Stimulated activated naive CD4-positive, alpha-beta T cell (primary cell): ENCODE measurements at places on chromosomes 5 and 9.

DNA sequence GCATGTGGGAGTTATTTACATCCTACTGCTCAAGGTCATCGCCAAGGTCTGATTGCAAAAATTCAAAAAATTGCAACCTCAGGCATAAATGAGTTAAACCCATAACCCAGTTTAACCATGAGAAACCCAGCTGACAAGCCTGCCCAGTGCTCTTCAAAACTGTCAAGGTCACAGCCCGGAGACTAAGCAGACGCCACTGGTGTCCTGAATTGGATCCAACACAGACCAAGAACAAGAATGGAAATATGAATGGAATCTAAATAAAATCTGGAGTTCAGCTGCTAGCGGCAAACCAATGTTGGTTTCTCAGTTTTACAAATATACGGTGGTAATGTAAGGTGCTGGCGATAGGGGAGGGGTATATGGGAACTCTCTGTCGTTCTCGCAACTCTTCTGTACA is 201.5 kb upstream of the MVB12B start:
- no peak for DNase-seq

DNA sequence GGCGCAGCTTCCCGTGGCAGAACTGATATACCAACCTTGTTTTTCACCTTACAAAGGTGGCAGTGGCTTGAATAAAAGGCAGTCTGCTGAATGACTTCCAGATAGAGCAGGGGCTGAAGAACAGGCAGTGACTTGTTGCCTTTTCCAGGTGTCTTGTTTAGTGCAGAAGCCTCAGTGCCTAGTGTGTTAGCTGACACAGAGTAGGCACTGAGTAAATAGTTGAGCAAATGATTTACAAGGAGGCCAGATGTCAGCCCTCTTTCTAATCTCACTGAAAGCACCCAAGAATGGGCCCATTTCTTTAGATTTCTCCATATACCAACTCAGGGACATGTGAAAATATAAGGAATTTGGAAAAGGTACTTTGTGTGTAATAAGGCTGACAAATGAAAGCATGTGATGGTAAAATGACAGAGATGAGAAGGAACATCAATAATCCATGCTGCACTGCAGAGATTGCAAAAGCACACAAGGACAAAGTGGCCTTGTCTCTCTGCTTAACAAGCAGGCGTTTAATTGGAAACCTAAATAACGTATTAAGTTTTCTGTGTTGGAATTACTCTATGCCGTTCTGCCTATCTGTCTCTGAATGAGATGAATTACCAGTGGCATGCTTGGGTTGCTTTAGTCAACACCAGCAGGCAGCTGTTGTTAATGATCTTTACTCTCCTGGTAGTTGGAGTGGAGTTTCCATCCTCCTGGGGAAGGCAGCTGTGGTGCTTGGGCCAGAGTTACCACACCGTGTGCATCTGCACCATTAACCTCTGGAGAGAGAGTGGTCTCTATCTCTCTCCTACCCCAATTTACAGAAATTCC is 360.1 kb upstream of the C9orf72 start:
- no peak for DNase-seq

GRCh38 chr5:107615299-107615817 is 55.4 kb downstream of the EFNA5 start:
- DNase-seq: no peak

DNA sequence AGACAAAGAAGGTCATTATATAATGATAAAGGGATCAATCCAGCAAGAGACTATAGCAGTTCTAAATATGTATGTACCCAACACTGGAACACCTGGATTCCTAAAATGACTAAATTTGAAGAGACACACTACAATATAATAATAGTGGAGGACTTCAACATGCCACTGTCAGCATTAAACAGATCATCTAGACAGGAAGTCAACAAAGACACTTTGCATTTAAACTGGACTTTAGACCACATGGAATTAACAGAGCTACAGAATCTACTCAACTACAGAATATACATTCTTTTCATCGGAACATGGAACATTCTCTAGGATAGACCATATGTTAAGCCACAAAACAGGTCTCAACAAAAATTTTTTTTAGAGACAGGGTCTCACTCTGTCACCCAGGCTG is 58.3 kb upstream of the TLX3 start:
- DNase-seq: no peak

DNA sequence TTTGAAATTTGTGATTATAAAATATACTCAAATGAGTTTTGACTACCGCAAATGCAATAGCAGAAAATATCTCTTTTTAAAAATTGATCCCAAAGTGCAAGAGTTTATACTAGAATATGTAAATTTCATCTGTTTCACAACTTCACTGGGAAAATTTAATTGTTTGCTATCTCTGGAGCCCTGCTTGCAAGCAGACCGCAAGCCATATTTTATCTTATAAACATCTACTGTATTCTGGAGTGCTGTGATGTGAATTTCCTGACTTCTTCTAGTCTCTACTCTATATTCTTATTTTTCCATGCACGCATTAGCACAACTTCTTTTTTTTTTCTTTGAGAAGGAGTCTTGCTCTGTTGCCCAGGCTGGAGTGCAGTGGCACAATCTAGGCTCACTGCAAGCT is 98.7 kb downstream of the DROSHA start:
- DNase-seq: no peak

GRCh38 chr9:101795147-101795546 is 56.7 kb upstream of the GRIN3A start:
- DNase-seq: no peak

DNA sequence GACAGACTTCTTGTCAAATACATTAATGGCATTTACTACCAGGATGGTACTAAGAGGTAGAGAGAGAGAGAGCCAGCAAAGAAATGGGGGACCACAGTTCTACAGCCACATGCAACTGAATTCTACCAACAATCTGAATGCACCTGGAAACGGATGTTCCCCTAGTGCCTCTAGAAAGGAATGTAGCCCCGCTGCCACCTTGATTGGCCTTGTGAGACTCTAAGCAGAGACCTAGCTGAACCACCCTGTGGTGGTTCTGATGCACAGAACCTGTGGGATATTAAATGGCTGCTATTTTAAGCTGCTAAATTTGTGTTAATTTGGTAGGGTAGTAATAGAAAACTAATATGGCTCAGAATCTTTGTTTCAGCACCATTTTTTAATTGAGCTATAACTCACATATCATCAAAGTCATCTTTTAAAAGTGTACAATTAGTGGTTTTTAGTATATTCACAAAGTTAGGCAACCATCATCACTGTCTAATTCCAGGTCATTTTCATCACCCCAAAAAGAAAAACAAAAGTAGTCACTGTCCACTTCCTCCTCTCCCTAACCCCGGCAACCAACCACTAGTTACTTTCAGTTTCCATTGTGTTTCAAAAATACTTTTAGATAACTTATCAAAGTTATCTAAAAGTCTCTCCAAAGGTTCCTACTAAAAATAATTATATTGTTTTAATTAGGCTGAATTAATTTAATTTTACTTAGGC is 51.7 kb downstream of the CPLANE1 start:
- no peak for DNase-seq

- no peak for DNase-seq
Measured at GRCh38 chr5:33565324-33565723, 124.6 kb downstream of the TARS1 start.

GRCh38 chr9:123609844-123610243 is 253.8 kb downstream of the CRB2 start:
- no peak for DNase-seq

DNA sequence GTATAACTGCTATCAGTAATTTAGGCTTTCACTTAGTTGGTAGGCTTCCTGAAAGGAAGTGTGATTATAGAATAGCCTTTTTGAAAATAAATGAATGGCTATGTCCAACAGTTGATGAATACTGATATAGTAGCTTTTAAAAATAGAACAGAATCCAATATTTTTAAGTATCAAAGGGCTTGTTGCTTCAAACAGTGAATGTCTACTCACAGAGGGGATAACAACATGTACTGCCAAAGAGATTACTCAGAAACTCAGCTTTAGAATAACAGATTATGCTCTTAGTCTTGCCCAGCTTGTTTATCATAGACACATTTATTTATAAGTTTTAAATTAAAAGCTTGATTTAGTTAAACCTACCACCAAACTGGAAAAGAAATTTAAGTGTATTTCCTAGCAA is 132.6 kb downstream of the XRCC4 start:
- DNase-seq: no peak

DNA sequence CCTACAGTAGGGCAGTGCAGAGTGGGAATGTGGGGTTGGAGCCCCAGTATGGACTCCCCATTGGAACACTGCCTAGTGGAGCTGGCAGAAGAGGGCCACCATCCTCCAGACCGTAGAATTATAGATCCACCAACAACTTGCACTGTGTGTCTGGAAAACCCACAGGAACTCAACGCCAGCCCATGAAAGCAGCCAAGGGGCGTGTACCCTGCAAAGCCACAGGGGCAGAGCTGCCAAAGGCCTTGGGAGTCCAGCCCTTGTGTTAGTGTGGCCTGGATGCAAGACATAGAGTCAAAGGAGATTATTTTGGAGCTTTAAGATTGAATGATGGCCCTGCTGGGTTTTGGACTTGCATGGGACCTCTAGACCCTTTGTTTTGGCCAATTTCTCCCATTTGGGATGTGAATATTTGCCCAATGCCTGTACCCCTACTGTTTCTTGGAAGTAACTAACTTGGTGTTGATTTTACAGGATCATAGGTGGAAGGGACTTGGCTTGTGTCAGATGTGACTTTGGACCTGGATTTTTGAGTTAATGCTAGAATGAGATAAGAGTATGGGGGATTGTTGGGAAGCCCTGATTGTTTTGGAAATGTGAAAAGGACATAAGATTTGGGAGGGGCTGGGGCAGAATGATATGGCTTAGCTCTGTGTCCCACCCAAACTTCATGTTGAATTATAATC is 266.8 kb downstream of the SEMA5A start:
- DNase-seq: no peak

- no peak for DNase-seq
Measured at GRCh38 chr9:78578072-78578471, 281.1 kb downstream of the PSAT1 start.

DNA sequence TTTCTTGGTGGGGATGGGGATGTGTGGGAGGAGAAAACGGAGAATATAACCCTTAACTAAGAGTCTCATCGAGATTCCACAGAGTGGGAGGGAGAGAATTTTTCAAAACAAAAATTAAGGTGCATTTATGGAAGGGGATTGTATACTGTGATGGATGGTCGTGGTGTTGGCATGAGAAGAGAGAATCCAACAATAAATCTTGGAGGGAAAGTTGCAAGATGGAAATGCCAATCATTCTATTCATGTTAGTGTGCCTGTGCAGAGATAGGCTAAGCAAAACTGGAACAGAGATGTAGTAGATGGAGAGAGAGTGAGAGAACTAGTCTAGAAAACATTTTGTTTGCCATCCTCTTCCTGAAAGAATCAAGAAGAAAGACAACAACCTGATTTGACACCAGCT is 613.1 kb downstream of the EBF1 start:
- DNase-seq: no peak

- DNase-seq: no peak
Measured at GRCh38 chr5:174655351-174655750, 69.0 kb upstream of the MSX2 start.

GRCh38 chr5:14868771-14869170 is 2.8 kb downstream of the ANKH start:
- no peak for DNase-seq

- DNase-seq: no peak
Measured at GRCh38 chr5:132179405-132179804, 48.2 kb downstream of the P4HA2 start.

DNA sequence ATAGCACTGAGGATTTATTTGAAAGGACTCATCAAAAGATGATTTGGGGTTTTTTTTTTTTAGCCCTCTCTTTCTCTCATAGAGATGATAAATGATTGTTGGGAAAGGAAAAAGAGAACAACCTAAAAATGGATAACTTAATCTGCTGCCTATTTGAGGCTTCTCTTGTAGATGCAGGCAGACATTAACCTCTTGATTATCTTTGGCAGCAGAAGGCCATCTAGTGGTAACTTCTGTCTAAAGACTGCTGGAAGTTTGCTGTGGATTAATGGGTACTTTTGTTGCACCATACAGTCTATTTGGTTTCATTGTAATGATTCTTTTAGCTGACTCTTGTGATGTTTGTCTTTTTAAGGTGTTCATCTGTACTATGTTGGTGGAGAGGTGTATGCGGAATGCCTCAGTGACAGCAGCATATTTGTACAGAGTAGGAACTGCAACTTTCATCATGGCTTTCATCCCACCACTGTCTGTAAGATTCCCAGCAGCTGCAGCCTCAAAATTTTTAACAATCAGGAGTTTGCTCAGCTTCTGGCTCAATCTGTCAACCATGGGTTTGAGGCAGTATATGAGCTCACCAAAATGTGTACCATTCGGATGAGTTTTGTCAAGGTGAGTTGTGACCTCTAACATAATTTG is 18.8 kb downstream of the SMIM32 start:
- no peak for DNase-seq

DNA sequence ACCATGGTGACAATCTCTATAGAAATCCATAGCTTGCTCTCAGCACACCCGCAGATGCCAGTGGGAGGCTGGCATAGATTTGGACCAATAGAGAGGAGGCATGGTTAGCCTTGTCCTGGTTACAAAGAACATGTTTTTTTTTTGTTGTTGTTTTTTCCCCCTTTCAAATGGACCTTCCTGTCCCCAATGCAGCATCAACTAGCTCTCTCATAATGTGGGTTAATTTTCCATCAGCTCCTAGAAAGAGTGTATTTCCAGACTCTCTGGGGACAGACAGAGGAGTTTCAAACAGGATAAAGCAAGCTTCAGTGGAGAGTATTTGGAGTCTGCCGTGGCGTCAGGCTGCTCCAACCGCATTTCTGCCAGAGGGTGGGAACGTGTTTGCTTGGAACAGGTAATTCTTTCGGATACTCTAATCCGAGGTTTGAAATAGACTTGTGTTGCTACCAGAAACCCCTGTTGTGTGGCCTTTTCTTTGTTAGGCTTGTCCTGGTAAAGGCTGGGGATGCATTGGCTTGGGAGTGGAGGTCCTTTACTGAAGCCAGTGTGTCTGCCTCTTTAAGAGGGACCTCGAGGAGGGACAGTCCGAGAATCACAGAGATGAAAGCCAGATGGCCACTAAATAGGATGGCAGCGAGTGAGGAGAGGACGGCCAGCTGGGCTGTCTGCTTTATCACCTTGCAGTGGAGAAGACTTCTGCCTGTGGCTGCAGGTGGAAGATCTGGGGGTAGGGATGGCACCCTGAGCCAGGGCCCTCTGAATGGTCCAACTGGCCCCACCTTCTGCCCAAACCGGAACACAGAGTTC is 130.5 kb upstream of the CPEB4 start:
- DNase-seq: no peak

GRCh38 chr5:137630216-137630971 is 105.5 kb downstream of the KLHL3 start:
- no peak for DNase-seq
